ENCODE measurements at places on chromosomes 2 and 18.

GRCh38 chr2:11343368-11343649 lies 1.1 kb downstream of the ROCK2 start:
- DNase-seq = no peak

GRCh38 chr2:102289129-102289528 lies 22.2 kb upstream of the IL1RL1 start:
- DNase-seq = no peak

GRCh38 chr2:226701052-226701451 lies 98.6 kb downstream of the IRS1 start:
- DNase-seq = no peak

DNA sequence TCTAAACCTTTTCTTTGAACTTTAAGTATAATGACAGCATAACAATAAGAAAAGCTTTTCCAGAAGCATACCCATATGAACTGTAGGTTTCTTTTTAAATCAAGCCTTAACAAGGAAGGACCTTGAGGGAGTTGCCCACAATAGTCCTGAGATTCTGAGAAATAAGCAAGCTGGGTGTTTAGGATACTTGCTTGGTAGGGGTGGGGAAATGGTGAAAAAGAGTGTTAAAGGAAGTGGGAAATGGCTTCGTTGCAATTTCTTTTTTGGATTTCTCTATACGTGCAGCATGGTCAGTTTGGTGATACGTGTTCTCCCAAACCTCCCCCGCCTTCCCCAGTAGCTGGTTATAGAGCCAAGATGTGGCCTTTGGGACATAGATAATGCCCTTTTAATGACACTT lies 17.2 kb downstream of the INSIG2 start:
- no peak for DNase-seq

- DNase-seq = no peak
Observed at GRCh38 chr2:119575439-119575838, 31.2 kb downstream of the CFAP221 start.

DNA sequence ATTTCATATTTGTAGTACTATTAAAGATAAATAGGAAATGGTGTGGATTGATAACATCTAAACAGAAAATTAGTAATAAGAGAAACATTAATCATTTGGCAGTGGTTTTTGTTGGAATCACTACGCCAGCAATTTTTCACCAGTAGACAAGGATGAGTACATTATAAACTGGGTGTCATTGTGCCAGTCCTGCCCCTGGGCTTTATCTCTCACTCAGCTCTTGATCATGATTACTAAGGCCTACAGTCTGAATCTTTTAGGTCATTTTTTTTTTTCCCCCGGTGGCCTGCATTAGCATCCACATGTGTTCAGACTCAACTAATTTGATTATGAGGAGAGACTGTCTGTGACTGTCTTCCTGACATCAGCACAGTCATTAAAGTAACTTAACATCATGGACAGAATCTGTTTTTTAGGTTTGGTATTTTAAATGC lies 16.2 kb downstream of the GULP1 start:
- no peak for DNase-seq

DNA sequence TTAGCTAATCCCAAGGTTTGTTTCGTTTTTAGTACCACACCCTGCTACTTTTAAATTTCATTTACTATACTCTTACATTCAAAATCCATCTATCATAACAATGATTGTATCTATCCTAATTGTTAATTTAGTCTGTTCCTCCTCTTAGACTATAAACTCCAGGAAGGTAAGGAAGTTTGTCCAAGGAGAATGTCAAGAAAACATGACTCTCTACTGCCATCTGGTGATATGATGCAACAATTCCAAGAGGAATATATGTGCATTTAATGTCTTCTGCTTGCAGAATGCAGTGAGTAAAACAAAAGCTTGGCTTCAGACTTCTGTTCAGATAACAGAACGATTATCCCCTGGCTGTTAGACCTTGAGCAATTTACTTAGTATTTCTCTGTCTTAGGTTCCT lies 1267.1 kb downstream of the LRP1B start:
- DNase-seq = no peak

DNA sequence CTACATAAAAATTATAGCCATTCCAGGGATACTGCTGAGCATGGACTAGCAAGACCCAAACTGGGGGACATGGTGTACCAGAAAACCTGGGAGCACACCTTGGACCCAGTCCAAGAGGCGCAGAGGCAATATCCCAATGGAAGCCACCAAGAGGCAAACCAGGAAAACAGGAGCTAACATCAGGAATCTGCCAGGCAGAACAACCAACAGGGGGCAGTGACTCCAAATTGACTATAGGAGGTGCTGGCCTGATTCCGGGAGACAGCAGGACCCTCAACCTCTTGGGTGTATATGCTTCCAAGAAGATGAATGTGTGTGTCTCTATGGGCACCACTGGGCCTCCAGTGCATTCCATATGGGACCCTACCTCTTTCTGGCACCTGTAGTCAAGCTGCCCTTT lies 172.7 kb upstream of the ARL4C start:
- no peak for DNase-seq
